Muscle of leg (tissue), 16 donors: ENCODE measurements at places on chromosomes 5 and 9. TPM values are rescaled to one million over a fixed set of nuclear protein-coding genes. Genes with fewer than 3 reads are reported as not detected.
A peak's percentile ranks its signal among the peaks of the same experiment; 100 is the strongest.

DNA sequence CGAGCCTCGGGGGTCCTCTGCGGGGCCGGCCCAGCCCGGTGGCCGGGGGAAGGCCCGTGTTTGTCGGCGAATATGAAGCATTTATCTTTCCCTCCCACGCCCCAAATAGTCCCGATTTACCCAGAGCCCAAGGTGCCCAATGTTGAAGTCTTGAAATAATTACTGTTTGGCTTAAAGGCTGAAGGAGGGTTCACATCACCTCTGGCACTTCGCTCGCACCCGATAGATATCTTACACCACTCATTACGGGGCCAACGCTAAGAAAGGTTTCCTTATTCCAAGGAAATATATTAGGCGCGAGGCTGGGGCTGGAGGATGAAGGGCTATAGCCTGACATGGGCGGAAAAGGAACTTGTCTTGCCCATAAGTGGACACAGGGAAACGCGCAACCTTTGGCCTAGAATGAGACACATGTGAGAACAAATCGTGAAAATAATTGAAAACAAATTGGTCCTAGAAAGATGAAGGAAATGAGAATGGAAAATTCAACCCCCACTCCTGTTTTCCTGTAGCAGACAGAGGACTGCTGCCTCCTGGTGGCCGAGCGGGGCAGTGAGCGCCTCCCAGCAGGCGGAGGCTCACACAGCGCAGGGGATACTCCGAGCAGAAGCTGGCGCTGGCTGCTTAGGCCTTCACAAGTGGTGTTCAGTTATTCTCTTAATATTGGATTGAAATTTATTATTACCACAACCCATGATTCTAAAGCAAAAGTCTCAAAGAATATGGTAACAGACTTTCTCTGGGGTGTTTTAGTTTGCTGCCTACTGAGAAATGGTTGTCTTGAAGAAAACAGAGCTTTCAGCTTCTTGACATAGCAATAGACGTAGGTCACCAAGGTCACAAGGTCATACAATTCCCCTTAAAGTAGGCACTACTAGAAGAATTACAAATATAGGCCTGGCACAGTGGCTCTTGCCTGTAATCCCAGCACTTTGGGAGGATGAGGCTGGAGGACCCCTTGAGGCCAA, 7.9 kb downstream of the CCL21 start:
- peak; percentile 89 for DNase-seq

DNA sequence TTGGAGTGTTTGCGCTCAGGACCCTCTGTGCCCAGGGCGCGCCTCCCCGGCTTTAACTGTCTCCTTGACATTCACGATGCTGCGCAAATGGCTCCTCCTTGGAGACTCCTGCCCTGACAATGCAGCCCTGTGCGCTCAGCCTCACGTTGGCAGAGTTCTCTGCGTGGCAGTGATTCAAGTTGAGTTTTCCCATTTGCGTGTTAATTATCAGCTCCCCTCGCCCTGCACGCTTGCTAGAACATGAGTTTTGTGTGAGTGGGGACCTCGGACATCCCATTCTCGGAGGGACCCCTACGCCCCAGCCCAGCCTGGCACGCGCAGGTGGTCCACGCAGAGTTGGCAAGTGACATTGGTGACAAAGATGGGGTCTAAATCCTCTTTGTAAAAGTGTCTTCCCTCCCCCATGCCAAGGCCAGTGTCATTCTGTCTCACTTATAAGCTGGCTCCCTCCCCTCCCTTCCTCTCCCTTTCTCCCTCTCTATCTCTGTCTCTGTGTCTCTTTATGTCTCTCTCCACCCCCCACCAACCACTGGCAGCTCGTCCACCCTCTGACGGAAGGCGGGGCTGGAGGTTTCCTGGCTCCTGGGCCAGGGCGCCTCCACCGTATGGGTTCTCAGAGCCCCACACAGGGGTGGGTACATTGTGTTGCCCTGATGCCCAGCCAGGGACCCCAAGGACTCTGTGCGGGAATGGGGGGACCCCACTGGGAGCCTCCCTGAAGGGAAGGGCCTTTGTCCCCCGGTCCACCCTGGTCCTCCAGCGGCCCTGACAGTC, 169.3 kb downstream of the OLFM1 start:
- DNase-seq = no peak

DNA sequence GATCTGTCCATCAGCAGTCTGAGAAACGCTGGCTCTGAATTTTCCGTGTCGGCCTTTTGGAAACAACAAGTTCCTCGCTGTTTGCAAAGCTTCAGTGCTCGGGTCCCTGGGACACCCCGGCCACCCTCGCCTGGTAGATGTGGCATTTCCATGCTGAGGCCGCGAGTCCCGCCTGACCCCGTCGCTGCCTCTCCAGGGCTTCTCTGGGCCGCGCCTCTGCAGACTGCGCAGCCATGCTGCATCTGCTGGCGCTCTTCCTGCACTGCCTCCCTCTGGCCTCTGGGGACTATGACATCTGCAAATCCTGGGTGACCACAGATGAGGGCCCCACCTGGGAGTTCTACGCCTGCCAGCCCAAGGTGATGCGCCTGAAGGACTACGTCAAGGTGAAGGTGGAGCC, 4.7 kb downstream of the NTNG2 start:
- no peak for DNase-seq

GRCh38 chr5:124606093-124606492, 140.3 kb downstream of the ZNF608 start:
- DNase-seq = peak; percentile 96

DNA sequence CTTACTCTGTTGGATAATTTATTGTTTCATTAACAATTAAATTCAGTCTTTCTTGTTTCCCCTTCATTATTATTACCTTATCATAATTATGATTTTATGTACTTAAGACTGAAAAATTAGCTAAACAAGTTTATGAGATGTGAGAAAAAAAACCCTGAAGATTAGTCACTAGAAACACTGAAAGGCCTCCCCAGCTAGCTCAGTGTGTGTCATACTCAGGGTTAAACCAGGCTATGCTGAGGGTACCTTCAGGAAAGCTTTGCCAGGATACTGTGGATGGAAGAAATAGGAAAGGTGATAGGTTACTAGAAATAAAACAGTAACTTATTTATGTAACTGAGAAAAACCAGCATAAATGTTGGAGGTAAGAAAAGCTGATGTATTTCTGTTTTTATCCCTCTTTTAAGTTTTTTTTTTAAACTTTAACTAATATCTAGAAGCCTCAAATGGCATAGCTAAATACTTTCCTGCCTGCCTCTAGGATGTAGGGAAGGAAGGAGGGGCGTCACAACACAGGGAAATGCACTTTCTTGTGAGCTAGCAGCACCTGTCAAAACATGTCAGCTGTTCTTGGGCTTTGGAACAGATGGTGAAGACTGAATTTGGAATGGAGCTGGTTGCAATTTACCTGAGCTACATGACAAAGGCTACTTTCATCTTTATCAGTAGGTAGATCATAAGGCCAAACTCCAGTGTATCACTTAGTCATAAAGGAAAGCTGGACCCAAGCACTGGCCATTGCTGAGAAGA, 24.2 kb downstream of the NMRK1 start:
- peak; percentile 27 for DNase-seq

- DNase-seq = no peak
These were observed 1.9 kb upstream of the NDUFB6 start for GRCh38 chr9:32574858-32575257.

DNA sequence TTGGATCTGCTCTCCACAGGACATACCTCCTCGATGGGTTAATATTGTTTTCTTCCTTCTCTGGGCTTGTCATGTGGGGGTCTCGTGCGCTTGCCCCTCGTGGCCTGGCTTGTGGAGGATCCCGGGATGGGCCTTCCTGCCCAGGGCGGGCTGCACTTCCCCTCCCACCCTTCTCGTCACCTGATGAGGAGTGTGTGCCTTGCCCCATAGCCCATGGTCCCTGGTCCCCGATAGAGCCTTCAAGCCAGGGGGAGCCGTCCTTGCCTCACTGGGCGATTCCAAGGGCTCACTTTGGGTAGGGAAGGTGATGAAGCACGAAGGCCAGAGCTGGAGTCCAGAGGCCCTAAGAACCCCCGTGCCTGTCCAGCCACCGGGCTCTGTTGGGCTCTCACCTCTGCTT, 28.7 kb downstream of the DYNC2I2 start:
- no peak for DNase-seq

- no peak for DNase-seq
These were observed 65.2 kb upstream of the UBAC1 start for GRCh38 chr9:136026266-136026942.

Gene PCDHB14
- 5.9 TPM for polyA plus RNA-seq

Gene SPINK13
- not detected for polyA plus RNA-seq

Gene PCDHGA12
- 2.7 TPM for polyA plus RNA-seq

Gene NRG2
- polyA plus RNA-seq = 1.8 TPM

Gene NUTM2F
- polyA plus RNA-seq = not detected
